ENCODE measurements at places on chromosomes 16 and 17.

GRCh38 chr16:637081-638018, 1.2 kb upstream of the METTL26 start:
- DNase-seq, result peak; percentile 90

DNA sequence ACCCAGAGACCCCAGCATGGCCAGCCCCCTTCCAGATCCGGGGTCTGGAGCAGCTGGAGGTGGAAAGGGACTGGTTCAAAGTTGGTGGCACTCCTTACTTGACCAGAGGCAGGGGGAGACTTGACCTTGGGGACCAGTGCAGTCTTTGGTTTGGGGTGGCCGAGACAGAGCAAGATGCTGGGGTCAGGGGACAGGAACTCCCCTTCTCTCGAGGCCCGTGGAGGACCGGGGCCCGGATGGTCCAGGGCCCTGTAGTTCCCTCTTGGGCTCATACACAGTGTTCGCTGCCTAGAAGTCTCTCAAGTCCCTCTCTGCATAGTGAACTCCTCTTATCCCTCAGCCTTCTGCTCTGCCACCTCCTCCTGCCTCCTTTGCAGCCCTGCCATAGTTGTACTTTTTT, 601 bp upstream of the PRSS33 start:
- DNase-seq, result no peak

- no peak for DNase-seq
Measured at GRCh38 chr17:81740395-81740961, 28.4 kb downstream of the SLC25A10 start.

- DNase-seq, result no peak
Measured at GRCh38 chr16:51402785-51403184, 251.7 kb upstream of the SALL1 start.

- no peak for DNase-seq
Measured at GRCh38 chr16:55821210-55821609, 11.7 kb downstream of the CES1 start.

DNA sequence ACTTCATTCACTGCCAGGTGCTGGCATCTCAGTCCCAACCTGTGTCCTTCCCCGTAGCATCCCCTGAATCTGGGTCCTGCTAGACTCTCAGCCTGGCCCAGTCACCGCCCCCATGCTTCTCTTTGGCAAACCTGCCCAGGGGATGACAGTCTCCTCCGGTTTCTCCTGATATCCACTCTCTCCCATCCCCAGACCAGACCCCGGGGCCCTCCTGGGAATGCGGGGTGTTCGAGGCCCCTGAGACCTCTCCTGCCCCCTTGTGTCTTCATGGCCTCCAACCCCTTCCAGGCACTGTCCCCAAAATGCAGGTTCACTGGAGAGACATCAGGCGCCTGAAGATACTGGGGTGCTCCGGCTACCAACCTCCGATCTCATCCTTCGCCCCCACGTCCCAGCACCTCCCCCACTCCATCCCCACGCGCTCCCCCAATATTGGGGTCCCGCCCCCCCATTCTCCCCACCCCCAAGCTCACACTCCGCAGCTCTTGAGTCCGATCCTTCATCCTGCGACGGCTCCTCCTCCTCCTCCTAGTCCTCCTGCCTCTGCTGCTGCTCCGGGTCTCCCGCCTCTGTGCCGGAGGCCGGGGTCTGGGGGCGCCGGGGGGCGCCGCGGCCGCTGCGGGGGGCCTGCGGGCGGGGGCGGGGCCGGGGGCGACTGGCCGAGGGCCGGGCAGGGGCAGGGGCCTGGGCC, 399 bp downstream of the STX1B start:
- DNase-seq, result no peak

GRCh38 chr16:58418601-58419000, 26.3 kb downstream of the GINS3 start:
- DNase-seq, result no peak

- peak; percentile 75 for DNase-seq
Measured at GRCh38 chr16:1414532-1415260, at the start of gene UNKL. Gene UNKL, minus strand, starts transcription at chr16:1414704. Its CDS starts 13 bp downstream, at chr16:1414691.

DNA sequence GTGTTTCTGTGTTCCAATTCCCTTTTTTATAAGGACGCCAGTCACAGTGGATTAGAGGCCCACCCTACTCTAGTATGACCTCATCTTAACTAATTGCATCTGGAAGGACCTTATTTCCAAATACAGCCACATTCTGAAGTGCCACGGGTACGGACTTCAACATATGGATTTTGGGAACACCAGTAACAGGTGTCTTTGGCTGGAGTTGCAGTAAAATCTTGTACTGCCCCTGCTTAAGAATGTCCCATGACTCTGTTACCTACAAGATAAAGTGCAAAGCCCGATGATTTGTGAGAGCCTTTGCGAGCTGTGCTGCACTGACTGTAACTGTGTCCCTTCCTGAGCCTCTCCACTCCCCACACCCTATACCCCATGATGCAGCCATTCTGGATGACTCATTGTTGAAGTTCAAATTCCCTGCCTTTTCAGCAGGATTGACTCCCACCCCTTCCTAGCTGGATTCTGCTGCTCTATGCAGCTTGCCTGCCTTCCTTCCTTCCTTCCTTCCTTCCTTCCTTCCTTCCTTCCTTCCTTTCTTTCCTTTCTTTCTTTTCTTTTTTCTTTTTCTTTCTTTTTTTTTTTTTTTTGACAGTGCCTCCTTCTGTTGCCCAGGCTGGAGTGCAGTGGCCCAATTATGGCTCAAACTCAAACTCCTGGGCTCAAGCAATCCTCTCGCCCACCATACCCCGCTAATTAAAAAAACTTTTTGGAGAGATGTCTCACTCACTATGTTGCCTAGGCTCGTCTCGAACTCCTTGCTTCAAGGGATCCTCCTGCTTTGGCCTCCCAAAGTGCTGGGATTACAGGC, 2.1 kb downstream of the HCRT start:
- DNase-seq, result no peak

- no peak for DNase-seq
Measured at GRCh38 chr16:49585143-49585832, 211.7 kb downstream of the C16orf78 start.

DNA sequence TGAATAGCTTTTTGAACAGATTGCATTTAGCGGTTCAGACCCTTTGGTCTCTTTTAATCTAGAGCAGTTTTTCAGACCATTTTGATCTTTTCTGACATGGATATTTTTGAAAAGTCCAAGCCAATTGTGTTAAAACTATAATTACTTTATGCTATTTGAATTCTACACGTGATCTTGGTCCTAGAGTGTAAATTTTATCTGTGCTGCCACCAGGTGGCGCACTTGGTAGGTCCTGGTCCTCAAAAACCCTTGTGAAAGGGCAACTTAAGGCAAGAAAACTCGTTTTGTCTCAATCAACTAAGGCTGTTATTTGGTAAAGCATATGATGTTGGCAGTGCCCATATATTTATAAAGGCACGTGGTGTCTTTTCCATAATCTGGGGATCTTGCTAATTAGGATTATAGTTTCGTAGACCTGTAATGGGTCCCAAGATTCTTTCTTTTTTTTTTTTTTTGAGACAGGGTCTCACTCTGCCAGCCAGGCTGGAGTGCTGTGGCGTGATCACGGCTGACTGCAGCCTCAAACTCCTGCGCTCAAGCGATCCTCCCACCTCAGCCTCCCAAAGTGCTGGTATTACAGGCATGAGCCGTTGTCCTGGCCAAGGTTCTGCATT, 43.9 kb upstream of the TEX2 start:
- DNase-seq, result peak; percentile 51

DNA sequence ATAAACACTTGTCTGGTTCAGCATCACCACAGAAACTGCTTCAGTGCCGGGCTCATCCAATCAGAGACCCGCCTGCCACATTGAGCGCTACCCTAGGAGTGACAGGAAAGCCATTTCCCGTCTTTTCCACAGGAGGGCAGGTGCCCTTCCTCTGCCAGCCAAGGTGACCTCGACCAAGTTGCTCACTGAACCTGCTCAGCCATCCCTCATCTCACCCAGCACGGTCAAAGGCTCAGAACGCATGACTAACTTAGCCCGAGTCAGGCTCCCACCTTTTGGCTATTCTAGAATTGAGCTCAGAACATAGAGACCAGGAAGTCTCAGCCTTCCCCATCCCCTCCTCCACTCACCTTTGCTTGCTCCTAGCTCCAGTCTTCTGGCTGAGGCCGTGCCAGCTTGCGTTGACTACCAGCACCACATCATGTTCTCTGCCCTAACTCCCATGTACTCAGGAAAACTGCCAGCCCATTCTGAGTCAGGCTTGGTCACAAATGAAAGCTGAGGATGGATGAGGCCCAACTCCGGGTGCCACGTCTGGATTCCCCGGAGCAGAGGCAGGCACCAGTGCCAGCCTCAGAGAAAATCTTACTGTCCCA, 15.6 kb downstream of the MRPS23 start:
- no peak for DNase-seq

GRCh38 chr17:44211281-44212265, 7.9 kb downstream of the UBTF start:
- DNase-seq, result no peak

GRCh38 chr17:338442-339192, 14.0 kb downstream of the RPH3AL start:
- no peak for DNase-seq

DNA sequence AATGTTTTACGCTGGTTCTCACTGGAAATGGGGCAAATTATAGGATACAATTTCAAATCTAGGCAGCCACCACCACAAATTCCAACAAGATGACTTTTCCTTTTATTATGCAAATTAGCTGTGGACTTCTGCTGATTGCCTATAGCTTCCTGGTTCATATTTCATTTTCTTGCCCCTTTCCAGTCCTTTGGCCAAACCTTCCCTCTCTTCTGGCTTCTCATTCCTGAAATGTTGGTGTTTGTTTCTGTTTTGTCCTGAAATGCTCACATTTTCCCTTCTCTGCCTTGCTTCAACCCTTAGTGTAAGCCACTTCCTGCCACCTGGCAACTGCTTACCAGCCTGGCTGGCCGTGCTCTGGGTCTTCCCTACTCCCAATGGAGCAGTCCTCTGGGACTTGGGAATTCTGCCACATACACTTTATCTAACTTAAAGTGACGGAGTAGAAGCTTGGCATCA, 14.0 kb downstream of the PRSS54 start:
- no peak for DNase-seq

GRCh38 chr17:19013806-19014627, 9.5 kb upstream of the FAM83G start:
- DNase-seq, result no peak

- no peak for DNase-seq
Measured at GRCh38 chr17:80523054-80523744, 21.4 kb upstream of the RPTOR start.

- DNase-seq, result no peak
Measured at GRCh38 chr17:82966415-82966814, 113.0 kb upstream of the METRNL start.

GRCh38 chr16:58384437-58385055, 7.7 kb upstream of the GINS3 start:
- DNase-seq, result no peak

- DNase-seq, result no peak
Measured at GRCh38 chr16:78574571-78574970, 475.1 kb downstream of the WWOX start.

- DNase-seq, result no peak
Measured at GRCh38 chr16:6570530-6570929, 762.1 kb upstream of the RBFOX1 start.

- no peak for DNase-seq
Measured at GRCh38 chr17:70030371-70030770, 44.7 kb upstream of the KCNJ16 start.

DNA sequence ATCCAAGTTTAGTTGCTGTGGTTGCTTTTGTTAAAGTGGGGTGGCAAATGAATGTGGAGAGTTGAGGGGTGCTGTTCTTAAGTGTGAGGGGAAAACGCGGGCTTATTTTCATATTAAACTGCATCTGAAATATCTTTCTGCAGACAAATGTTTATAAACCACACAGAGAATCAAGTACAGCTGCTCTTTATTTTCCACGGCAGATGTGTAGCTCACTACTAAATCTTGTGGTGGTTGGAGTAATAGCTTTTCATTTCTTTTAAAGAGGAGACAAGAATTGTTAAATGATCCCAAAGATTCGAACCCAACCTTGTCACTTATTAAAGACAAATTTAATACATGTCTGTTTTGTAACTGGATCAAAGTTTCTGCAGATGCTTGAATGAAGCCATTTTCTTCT, 2.1 kb downstream of the CLTC start:
- DNase-seq, result no peak

DNA sequence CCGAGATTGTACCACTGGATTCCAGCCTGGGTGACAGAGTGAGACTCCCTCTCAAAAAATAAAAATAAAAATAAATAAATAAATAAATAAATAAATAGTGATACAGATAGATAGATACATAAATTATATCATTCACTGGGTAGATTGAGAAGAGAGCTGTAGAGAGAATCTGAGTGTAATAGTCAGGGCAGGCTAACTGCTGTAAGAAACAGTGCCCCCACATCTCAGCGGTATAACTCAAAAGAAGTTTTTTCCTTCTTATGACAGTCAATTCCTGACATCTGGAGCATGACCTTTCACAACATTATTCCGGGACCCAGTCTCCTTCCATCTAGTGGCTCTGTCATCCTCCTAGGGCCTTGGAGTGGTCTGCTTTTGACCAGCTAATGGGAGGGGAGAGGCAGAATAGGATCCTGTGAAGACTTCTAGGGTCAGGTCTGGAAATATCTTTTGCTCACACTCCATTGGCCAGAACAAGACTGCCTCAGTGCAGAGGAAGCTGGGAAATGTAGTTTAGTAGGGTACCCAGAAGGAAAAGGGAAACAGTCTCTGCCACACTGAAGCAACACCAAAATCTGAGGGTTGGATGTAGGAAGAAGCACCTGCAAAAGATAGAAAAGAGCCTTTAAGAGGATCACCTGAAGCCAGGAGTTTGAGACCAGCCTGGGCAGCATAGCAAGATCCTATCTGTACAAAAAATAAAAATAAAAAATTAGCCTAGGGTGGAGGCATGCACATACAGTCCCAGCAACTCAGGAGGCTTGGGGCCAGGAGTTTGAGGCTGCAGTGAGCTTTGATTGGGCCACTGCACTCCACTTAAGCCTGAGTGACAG, 3.0 kb upstream of the QPRT start:
- no peak for DNase-seq

- no peak for DNase-seq
Measured at GRCh38 chr17:41772586-41773189, 13.8 kb downstream of the JUP start.

- peak; percentile 29 for DNase-seq
Measured at GRCh38 chr17:19338031-19338990, 24.2 kb downstream of the B9D1 start.

DNA sequence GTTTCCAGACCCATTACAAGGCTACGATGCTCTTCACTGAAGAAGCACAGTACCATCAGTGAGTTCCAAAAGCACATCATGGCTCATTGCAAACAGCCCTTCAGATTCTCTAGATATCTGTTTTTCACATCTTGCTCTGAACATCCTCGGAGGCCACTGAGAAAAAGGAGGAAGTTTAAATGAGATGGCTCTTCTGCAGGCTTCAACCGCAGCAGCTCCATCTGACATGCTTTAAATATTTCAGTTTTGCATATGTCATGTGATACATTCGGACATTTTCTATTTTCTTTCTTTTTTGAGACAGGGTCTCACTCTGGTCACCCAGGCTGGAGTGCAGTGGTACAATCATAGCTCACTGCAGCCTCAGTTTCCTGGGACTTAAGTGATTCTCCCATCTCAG, 396.8 kb downstream of the NPIPA8 start:
- no peak for DNase-seq

GRCh38 chr16:11963706-11964105, 1.3 kb upstream of the TNFRSF17 start:
- DNase-seq, result no peak

- no peak for DNase-seq
Measured at GRCh38 chr16:78763821-78764440, 664.5 kb downstream of the WWOX start.

Data from stimulated activated naive CD4-positive, alpha-beta T cell treated with Interleukin-2 at 50 U/mL for 16 hours (primary cell).